ENCODE measurements at places on chromosomes 6 and 20.

- DNase-seq = no peak
These were observed 51.4 kb downstream of the RIN2 start for GRCh38 chr20:19809505-19809904.

GRCh38 chr6:64146876-64147275, 511.3 kb downstream of the PHF3 start:
- DNase-seq = no peak

- no peak for DNase-seq
These were observed 493.1 kb upstream of the FLRT3 start for GRCh38 chr20:14830466-14830865.

GRCh38 chr6:39911513-39912125, 22.6 kb downstream of the MOCS1 start:
- no peak for DNase-seq

DNA sequence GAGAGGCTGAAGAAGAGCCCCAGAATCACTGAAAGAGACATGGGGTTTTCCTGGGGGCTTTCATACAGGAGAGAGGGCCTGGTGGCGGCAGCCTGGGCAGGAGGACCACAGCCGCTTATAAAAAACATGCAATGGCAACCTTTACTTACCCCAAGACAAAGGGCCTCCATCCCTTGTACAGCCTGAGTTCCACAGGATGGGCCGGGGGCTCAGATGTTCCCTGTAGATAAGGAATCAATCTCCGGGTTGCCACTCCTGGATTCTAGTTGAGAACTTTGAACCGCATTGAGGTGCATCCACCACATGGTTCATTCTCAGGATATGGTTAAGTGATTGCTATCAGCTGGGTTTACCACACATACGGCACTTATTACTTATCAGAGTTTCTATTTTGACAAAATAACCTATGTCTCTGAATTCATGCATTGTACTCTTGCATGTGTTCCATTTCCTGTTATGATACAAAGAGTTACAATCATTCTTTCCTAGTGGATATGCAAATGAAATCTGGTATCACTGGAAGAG, 677.6 kb downstream of the KIF16B start:
- DNase-seq = no peak

DNA sequence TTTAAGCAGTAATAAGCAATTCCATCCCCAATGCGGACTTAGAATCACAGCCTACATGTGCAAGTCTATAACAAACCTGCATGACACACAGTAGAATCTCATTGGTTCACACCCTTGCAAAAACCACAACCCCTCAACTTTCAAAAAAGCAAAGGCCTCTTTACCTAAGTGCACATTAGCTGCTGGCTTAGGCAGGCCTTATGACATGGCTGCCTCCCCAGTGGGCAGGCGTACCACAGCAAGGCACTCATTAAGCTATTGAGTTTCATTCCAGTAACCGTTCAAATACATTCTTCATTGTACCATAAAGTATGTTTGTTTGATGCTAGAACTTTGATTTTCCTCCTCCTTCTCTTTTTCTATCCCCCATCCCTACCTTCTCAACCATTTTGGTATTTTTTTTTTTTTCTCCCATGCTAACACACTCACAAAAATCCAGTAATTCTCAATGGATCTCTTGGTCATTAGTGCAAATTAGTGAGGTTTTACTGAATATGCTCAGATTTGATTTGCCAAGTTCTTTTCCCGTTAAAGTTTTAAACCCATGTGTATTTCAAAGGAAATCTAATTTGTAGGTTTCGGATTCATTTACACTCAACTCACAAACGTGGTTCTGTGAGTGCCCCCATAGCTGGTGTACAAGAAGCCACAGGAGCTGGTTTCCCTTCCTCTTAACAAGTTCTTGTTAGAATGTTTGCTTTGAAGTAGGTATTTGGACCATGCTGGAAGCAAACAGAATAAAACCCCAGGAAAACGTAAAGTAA, 460.4 kb upstream of the RUNX2 start:
- DNase-seq = no peak

DNA sequence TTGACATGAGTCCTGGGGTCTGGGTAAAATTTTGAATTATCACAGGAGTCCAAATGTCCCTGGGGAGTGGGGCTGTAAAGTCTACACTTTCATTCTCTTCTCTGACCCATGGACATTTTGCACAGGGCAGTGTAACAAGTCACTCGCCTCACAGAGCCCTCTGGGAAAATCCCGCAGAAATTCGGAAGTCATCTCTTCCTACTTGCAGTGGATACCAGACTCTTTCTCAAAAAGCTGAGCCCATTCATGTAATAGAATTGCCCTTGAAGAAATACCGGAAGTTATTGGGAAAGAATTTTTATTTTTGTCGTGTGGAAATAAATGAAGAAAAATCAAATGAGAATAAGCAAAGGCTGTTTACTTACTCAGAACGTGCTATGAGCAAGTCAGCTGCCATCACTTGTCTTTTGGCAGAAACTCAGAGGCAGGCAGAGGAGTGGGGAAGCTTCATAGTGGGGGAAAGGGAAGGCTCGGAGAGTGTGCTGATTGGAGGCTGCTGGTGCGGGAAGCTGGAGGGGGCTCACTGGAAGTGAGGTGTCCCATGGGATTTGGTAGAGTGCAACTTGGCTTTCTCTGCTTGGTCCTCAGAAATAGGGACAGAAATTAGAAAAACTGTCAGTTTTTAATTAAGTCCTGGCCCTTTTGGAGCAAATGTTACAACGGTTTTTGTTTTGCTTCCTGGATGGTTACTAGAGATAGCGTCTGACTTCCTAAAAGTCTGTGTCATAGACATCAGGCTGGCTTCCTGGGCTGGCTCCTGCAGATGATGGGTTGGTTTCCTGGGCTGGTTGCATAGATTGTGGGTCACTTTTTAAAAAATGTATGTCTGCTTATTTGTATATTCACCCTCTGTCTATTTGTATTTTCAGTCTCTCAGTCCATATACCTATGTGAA, 79.8 kb upstream of the EEF1E1 start:
- no peak for DNase-seq

GRCh38 chr6:14089224-14089623, 28.3 kb upstream of the CD83 start:
- DNase-seq = no peak

- DNase-seq = no peak
These were observed at the start of gene WFDC10B for GRCh38 chr20:45704969-45705637. Gene WFDC10B, minus strand, starts transcription at chr20:45705019. Its CDS starts 19,027 bp downstream, at chr20:45685992.

- DNase-seq = no peak
These were observed 9.3 kb downstream of the BMP5 start for GRCh38 chr6:55866128-55866527.

- no peak for DNase-seq
These were observed 1.2 kb downstream of the FOXO3 start for GRCh38 chr6:108561742-108562502.

- no peak for DNase-seq
These were observed 10.1 kb upstream of the GUCA1B start for GRCh38 chr6:42204768-42205282.

DNA sequence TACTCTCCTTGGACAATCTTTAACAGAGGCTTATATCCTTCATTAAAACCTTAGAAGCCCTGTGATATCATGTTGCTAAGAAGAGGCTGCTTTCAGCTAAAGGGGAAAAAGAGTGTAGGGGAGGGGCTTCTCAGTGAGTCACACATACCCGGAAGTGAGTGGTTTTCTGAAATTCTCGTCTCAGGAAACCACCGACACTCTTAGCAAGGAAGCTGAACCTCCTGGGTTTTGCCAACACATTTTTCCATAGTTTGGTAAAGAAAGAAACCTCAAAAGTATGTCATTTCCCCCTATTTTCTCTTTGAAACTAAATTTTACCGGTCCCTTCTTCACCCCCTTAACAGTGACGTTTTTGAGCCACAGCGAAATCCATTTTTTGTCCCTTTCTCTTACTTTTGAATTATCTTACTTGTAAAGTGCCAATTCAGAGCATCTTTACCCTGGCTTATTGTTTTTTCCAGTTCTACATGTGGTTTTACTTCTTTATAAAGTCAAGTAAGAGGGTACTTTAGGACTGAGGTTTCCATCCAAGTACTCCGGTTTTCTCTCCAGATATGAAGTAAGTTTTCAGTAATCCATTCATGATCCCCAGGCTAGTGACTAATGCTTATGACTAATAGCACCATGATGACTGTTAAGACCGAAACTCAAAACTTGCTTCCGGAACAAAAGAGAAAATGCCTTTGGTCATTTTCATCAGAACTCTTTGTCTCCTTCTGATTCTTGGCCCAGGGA, 219.3 kb downstream of the ARHGAP18 start:
- DNase-seq = peak; percentile 68

DNA sequence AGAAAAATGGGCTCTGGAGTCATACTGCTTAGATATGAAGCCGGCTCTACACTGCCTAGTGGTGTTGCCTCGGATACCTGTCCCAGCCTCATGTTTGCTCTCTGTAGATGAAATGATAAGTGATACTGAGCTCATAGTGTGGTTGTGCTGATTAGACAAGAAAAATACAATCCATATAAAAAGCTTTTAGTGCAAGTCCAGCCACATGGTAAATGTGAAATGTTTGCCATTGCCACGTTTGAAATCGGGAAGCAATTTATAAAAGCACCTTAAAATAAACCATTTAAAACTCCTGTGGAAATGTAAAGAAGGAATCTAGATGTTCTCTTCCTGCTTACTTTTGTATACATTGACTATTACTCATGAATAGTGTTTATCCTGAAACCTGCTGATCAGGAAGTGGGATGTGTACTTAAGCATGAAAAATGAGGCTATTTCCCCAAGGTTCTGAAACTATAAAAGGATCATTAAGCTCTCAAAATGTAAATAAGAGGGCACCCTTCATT, 13.1 kb upstream of the PBOV1 start:
- no peak for DNase-seq

- no peak for DNase-seq
These were observed 82.8 kb downstream of the TCP11 start for GRCh38 chr6:35058358-35058675.

- no peak for DNase-seq
These were observed 122.2 kb downstream of the AFG1L start for GRCh38 chr6:108417027-108417426.

DNA sequence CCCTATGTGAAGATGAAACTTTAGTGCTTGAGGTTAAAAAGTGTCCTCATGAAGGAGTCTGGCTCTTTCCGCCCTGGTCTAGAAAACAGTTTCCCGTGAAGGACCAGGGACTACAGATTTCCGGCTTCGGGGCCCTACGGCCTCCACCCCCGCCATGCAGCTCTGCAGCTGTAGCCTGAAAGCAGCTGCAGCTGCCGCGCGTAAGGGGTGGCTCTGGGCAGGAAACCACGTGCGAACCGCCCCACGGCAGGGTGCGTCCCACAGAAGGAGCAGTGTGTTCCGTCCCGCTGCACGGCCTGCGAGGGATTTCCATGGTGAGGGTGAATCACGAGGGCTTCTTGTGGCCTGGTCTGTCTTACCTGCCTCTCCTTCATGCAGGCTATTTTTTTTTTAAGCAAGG, 117.0 kb downstream of the ERMARD start:
- DNase-seq = peak; percentile 40

GRCh38 chr6:163422550-163422949, 8.0 kb downstream of the QKI start:
- DNase-seq = no peak

GRCh38 chr20:39795401-39796272, 833.5 kb downstream of the DHX35 start:
- DNase-seq = no peak

GRCh38 chr20:47544240-47544639, 42.6 kb downstream of the NCOA3 start:
- no peak for DNase-seq

GRCh38 chr6:40810171-40810570, 223.0 kb upstream of the LRFN2 start:
- no peak for DNase-seq

DNA sequence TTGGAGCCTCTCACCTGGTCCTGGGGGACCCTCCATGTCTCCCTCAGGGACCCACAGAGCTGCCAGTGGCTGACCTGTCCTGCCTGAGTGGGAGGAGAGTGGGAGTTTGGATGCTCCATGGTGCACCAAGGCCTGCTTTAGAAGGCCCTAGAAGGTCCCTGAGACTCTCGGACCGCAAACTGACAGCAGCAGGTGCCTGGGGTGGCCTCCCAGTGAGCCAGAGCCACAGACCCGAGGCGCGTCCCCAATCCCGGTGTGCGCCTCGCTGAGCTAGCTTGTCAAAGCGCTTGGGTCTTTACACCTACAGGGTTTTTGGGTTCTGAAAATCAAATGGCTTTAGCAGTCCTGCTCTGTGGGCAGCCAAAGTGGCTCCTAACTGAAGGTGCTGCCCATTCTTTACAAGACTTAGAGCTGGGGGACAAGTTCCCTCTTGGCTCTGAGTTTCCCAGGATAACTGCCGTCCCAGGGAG, 4.9 kb downstream of the MYT1 start:
- DNase-seq = no peak

- no peak for DNase-seq
These were observed 3.2 kb downstream of the PTPN1 start for GRCh38 chr20:50513169-50514034.

DNA sequence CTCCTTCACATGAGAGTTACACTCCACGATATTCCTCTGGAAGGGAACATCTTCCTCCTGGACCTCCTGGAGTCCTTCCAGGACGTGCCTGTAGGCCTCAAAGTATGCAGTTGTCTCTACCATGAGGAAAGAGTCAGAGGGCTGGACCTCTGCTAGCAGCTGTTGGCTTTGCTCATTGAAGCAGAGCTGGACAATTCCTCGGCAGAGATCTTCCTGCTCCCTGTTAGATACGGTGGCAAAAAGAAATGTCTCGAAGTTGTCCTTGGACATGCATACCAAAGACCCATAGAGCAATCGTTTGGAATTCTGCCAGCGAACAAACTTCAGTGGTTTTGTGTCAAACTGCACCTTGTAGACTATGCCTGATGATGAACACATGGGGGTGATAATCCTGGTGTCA, 7.7 kb downstream of the ZNFX1 start:
- DNase-seq = no peak

- no peak for DNase-seq
These were observed 16.6 kb downstream of the GJA10 start for GRCh38 chr6:89910902-89911240.

DNA sequence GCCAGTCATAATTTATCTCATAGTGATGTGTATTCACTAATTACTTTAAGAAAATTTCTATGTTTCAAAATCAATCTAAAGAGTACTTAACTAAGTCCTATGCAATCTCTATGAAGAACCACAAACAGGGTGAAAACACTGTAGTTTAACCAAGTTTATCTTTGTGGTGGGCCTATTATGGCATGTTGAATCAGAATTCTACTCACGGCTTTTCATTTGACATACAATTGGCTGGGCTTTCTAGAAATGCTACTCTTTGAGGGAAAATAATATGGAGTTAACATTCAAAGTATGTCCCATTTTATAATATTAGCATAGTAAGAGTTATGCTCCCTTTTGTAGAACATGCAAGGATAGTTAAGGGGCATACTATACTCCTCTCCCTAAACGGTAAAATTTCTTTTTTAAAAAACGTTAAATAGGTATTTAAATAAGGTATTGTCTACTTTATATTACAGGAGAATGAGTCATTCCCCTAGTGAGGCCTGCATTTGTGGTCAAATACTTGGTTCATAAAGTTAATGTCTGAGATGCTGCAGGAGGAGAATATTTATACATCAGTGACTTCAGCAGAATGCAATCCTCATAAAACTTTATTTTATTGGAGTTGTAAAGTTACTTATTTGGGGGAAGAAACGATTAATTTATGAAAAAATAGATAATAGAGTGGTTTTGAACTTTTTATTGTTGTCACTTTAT, 1.8 kb downstream of the MOXD1 start:
- DNase-seq = no peak

GRCh38 chr20:24802286-24802820, 146.7 kb upstream of the CST7 start:
- no peak for DNase-seq

- DNase-seq = no peak
These were observed 1.4 kb downstream of the MEA1 start for GRCh38 chr6:43012364-43012763.

Measured in stimulated activated CD4-positive, alpha-beta T cell treated with anti-CD3 and anti-CD28 coated beads, Interleukin-1b, Interleukin-23, amount 100 ng/mL, for 48 hours (primary cell).